Non-pigmented ciliary epithelial cell (primary cell): ENCODE measurements at places on chromosomes 11 and 22.

DNA sequence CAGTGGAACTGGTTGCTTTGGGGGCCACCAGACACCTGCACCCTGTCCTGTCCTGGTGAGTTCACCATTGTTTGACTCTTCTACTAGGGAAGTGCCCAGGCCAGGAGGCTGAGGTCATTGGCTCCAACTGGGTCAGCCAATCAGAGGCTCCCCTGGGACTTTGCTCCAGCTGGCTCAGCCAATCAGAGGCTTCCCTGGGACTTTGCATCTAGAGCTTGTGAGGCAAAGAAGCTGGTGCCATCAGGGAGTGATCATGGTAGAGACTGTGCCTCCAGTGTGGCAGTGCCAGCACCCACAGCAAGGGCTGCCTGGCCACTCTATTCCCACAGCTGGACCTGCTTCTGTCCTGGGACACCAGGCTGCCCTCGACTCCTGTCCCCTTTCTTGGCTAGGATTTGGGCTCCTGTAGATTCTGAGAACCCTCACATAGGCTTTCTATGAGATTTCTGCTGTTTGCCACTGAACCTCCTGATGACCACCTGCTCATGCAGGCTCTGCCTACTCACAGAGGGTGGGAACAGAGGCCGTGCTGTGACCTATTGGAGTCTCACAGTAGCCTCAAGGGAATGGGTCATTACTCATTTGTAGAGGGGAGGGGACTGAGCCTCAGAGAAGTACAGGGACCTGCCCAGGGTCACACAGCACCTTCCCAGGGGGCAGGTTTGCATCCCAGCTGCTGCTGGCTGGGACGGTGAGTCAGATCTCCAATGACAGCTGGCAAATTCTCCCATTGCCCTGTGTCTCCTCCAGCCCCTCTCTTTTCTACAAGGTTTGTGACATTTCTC lies 59.2 kb upstream of the SHISAL1 start:
- DNase-seq, result no peak

- DNase-seq, result peak; percentile 93
Measured at GRCh38 chr11:13118194-13118593, 109.1 kb downstream of the RASSF10 start.

GRCh38 chr22:44451016-44451415 lies 47.0 kb downstream of the RTL6 start:
- DNase-seq, result no peak

GRCh38 chr11:59730896-59731565 lies 17.4 kb upstream of the OR10V1 start:
- no peak for DNase-seq

GRCh38 chr11:67413266-67413849 lies 2.1 kb upstream of the CARNS1 start:
- no peak for DNase-seq

GRCh38 chr22:41902932-41903421 lies 11.9 kb downstream of the SHISA8 start:
- DNase-seq, result no peak

GRCh38 chr11:34495724-34496377 lies 17.7 kb downstream of the ELF5 start:
- DNase-seq, result no peak

DNA sequence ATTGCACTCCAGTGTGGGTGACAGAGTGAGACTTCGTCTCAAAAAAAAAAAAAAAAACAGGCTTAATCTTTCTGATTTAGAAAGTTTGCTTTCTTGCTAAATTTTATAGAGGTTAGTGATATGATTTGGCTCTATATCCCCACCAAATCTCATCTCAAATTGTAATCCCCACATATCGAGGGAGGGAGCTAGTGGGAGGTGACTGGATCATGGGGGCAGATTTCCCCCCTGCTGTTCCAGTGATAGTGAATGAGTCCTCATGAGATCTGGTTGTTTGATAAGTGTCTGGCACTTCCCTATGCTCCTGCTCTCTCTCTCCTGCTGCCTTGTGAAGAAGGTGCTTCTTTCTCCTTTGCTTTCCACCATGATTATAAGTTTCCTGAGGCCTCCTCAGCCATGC lies 90.9 kb downstream of the OSBP2 start:
- no peak for DNase-seq

DNA sequence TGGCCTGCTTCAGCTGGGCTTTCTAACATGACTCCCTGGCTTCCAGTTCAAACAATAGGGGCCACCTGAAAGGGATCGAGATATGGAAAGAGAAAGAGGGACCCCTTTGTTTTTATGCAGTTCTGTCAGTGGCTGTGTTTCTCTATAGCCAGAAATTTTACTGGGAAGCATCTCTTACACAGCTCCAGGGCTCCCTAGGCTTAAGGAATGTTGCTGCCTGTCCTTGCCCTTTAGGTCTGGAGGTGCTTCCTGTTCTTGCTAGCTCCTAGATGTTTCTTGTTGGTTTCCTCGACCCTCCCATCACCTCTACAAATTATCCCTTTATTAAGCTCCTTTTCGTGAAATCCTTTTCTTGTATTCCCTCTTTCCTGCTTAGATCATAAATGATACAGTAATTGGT lies 21.8 kb upstream of the OR56A1 start:
- no peak for DNase-seq

DNA sequence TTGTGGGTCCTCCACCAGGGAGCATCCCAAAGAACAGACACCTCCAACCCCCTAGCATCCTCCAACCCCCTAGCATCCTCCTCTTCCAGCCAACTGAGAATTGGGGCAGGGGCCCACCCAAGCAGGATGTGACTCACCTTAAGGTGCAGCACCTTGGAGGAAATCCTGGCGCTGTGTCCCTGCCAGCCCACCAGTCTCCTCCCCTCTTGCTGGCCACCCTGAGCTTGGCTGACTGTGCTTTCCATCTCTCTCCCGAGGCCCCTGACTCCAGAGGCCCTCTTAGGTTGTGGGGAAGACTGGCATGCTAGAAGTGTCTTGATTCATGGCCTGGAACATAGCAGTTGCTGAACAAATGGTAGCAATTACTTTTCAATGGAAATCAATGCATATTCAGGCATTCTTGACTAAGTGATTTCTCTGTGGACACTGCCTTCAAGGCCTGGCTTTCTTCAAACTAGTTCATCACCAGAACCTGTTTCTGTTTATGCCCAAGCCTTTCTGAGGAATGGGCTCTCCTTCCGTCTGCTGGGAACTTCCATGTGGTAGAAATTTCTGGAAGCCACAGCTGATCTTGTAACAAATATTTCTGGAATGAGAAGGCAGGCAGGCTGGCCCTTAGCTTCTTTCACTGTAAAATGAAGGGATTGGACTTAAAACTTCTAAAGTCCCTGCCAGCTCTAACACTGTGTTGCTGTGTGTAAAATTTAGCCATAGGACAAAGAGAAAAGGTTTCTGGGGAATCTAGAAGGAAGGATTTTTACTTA lies 60.5 kb downstream of the CEP164 start:
- peak; percentile 22 for DNase-seq

DNA sequence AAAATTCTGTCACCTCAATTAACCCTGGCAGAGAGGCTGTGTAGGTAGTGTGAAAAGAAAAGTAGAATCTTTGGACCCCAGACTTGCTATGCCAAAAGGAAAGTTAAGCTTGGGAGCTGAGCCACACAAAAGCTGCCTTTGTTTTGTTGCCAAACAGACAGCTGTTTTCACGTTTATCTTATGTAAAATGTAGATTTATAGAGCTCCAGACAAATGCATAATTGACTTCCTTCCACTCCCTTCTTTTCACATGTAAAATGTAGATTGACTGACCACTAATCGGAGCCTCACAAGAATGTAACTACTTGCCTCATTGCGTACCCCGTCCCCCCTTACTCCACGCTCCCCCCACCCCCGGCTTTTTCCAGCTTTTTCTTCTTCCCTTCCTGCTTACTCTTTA lies 2302.2 kb upstream of the RAG2 start:
- DNase-seq, result no peak

DNA sequence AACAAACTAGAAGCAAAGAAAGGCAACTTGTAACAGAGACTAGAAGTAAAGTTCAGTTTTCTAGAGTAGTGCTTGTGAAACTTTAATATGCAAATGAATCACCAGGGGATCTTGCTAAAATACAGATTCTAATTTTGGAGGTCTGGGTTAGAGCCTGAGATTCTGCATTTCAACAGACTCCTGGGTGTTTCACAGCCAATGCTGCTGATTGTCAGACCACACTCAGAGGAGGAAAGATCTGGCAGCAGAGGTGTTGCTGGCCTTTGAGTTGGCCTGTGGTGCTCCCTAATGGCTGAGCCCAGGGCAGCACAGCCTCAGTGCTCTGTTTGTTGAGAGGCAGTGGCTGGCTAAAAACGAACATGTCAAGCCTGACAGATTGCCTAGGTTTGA lies 5.4 kb downstream of the CRY2 start:
- DNase-seq, result no peak

GRCh38 chr22:27859336-27859735 lies 57.8 kb upstream of the MN1 start:
- DNase-seq, result no peak

- DNase-seq, result peak; percentile 60
Measured at GRCh38 chr11:46121301-46121723, at the start of gene PHF21A. TSS of gene PHF21A (minus strand) at chr11:46121454. CDS start at chr11:46084219, 37,235 bp downstream.

GRCh38 chr22:49240472-49240871 lies 587.2 kb downstream of the BRD1 start:
- no peak for DNase-seq

GRCh38 chr11:68658097-68658496 lies 26.2 kb upstream of the GAL start:
- DNase-seq, result no peak

DNA sequence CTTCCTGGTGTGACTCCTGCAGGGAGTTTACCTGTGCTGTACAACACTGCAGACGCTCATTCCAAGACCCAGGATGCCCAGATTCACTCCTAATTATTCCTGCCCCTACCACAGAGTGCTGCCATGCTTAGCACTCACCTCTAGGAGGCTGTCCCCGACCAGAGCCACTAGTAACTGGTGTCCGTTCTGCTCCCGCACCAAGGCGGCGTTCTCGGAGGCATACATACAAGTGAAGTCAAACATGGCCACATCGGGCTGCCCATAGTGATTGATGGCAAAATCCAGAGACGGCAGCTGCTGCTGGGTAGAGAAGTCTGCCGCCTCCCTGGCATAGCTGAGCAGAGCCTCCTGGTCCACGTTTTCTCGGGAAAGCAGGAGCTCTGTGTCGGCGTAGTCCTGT lies 122.3 kb upstream of the BID start:
- DNase-seq, result no peak

DNA sequence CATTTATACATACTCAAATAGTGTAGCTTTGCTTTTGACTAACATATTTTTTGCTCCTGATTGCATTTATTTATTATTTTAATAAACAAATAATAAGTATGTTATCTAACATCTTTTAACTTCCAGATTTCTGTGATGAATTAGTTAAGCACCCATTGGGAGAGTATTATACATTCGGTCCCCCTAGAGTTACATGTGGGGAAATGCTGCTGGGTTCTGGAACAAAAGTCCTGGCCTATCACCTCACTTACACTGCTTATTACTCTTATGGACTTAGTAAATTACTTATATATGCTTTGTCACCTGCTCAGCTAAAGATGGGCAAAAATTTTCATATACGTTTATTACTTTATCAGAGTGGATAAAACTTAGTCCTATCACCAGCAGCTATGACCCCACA lies 1163.0 kb downstream of the FAM181B start:
- no peak for DNase-seq

DNA sequence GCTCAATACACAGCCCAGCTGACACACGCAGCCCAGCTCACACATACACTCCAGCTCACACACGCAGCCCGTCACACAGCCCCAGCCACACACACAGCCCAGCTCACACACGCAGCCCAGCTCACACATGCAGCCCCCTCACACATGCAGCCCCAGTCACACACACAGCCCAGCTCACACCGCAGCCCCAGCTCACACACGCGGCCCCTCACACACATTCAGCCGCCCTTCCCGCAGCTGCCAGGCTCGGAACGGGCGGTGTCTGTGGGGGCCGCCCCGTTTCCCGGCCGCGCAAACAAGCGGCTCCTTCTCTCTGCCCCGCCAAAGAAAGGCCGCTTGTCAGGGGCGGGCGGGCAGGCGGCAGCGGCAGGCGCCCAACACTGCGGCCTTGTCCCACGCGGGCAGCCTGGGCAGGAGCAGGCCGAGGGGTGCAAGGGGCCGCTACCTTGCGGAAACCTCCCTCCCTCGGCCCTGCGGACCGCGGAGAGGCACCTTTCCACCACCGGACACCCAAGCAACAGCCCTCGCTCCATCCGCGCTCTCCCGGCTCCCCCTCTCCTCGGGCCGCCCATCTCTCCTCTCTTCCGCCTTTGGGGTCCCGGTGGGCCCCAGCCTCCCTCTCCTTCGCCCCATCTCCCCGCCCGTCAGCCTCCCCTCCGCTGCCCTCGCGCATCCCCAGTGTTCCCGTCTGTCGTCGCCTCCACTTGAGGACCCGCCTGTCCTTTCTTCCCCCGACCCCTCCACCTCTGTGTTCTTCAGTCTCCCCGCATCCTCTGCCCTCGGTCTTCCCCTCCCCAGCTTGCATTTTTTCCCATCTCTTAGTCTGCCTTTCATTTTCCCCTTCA lies 2.2 kb downstream of the PHLDB1 start:
- no peak for DNase-seq

GRCh38 chr11:131628739-131629138 lies 258.3 kb downstream of the NTM start:
- no peak for DNase-seq

- no peak for DNase-seq
Measured at GRCh38 chr22:19466126-19466716, 12.8 kb downstream of the UFD1 start.

- DNase-seq, result no peak
Measured at GRCh38 chr22:35838855-35839576, 121.3 kb downstream of the APOL5 start.

- DNase-seq, result no peak
Measured at GRCh38 chr11:44651535-44652155, 75.1 kb upstream of the TSPAN18 start.

DNA sequence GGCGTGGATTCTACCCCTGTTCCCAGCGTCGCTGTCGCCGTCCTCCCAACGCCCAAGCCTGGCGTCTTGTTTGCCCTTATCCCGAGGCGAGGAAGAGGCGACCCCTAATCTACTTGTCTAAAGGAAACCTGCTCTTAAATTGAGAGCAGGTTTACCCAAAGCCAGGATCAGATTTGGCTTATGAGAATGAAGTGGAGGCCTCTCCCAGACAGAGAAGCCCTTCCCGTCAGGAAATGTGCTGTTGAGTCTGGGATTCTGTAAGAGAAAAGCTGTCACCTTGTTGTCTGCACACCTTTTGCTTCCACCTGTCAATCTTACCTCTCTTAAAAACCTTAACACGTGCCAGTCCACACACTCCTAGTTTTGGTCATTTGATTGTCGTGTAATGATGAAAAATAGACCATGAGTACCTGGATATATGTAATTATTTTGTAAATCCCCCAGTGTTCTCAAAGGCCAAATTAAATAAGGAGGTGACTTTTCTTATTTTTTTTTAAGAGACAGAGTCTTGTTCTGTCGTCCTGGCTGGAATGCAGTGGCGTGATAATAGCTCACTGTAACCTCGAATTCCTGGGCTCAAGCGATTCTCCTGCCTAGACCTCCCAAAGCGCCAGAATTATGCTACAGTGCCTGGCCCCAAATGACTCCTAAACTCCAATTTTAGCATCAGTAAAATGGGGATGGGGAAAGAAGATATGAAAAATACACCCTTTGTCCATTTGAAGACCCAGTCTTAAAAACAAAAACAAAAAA lies 627 bp downstream of the GTF2H1 start:
- no peak for DNase-seq

GRCh38 chr11:70557742-70558485 lies 159.6 kb downstream of the CTTN start:
- DNase-seq, result no peak

GRCh38 chr11:13908535-13908934 lies 54.0 kb upstream of the SPON1 start:
- DNase-seq, result no peak

- no peak for DNase-seq
Measured at GRCh38 chr22:30516731-30517130, 11.2 kb upstream of the SEC14L4 start.

GRCh38 chr11:119339589-119340334 lies 921 bp downstream of the C1QTNF5 start:
- no peak for DNase-seq
